Stimulated activated CD8-positive, alpha-beta memory T cell treated with anti-CD3 and anti-CD28 coated beads, Interleukin-15, amount 100 ng/mL, for 4 hours (primary cell): ENCODE measurements at places on chromosomes 11 and 22.

- DNase-seq, result no peak
Observed at GRCh38 chr11:100739666-100740065, 52.6 kb downstream of the ARHGAP42 start.

GRCh38 chr11:128772814-128773213, 78.9 kb downstream of the FLI1 start:
- DNase-seq, result peak; percentile 37

- no peak for DNase-seq
Observed at GRCh38 chr22:42621505-42622002, 6.9 kb upstream of the POLDIP3 start.

GRCh38 chr22:46843821-46844255, 81.4 kb downstream of the TBC1D22A start:
- no peak for DNase-seq

- DNase-seq, result no peak
Observed at GRCh38 chr22:28594797-28595462, 84.7 kb downstream of the TTC28 start.

DNA sequence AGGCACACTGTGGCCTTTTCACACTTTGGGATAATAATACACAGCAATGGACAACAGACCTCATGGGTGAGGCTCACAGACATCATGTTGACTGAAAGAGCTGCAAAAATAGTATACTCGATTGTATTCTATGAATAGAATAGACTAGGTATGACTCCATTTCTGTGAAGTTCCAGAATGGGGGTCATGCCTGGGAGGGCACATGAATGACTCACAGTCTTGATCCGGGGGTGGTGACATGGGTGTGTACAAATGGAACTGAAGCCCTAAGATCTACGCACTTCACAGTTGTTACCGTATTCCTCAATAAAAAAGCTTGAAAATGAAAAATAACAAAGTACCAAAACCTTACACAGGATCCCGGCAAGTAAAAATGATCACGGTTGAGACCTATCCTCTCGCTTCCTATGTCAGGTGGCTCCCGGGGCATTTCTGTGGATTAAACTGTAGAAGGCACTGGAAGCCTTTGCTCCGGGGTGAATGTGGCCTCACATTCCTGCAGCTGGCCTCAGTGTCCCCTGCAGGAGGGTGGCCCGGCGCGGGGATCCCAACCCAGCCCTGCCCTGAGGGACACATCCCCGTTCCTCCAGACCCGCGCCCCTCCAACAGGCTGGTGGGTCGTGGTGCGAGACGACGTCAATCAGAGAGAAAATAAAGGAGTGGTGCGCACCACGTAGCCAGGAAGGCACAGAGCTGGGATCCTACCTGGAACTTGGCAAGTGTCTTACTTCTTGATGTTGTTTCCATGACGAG, 75.9 kb downstream of the NECTIN1 start:
- no peak for DNase-seq

GRCh38 chr11:31818425-31818755, 7.3 kb upstream of the PAX6 start:
- no peak for DNase-seq

GRCh38 chr22:32836280-32837123, 35.0 kb downstream of the TIMP3 start:
- no peak for DNase-seq

DNA sequence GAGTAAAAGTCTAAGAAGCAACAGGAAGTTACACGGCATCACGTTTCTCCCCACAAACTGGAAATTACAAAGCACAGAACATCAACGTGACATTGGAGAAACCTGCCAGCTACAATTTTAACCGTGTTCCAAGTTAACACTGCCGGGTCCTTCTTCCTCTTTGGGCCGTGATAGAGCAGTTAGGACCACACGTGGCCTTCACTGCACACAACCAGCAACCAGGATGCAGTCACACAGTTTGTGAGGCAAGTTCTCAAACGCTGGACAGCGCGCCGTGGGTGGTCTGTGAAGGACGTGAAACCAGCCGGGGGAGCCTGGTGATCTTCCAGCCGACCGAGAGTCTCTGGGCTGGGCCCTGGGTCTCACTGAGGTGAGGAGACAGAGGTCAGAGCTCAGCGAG, 14.6 kb downstream of the C11orf21 start:
- no peak for DNase-seq

DNA sequence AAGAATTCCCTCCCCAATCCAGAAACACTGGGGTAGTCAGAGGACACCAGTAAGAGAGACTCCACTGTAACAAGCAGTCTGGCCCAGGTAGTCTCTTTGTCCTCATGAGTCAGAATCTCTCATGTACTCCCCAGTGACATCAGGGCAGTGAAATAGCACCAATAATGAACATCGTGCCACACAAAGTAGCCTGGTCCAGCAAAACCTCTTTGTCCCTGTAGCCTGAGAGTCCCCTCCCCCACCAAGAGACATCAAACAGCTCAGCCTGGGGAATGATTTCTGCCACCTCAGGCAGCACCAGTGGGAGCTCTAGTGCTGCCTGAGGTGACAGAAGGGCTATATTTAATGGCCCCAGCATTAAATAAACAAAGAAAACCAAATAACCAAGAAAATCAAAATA, 88.1 kb downstream of the SBF2 start:
- no peak for DNase-seq

DNA sequence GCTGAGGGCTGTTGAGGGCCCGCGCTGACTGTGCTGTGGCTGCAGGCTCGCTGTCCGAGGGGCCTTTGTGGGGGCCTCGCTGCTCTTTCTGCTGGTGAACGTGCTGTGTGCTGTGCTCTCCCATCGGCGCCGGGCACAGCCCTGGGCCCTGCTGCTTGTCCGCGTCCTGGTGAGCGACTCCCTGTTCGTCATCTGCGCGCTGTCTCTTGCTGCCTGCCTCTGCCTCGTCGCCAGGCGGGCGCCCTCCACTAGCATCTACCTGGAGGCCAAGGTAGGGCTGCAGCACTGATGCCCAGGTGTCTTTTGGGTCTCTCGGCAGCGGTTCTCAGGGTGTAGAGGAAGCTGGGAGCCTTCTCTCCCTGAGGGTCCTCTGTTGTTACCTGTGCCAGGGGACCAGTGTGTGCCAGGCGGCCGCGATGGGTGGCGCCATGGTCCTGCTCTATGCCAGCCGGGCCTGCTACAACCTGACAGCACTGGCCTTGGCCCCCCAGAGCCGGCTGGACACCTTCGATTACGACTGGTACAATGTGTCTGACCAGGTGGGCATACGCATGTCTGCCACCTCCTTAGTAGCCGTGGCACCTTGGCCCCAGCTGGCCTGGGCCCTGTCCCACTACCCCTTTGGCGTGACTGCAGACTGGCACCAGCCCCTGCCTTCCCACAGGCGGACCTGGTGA, 2.2 kb downstream of the GPR137 start:
- no peak for DNase-seq
